ENCODE measurements at places on chromosomes 5 and 9.
A peak's percentile ranks its signal among the peaks of the same experiment; 100 is the strongest.

GRCh38 chr5:76483433-76483832 lies 80.3 kb downstream of the IQGAP2 start:
- peak; percentile 24 for DNase-seq

GRCh38 chr9:86771941-86772634 lies 175.2 kb downstream of the GAS1 start:
- no peak for DNase-seq

DNA sequence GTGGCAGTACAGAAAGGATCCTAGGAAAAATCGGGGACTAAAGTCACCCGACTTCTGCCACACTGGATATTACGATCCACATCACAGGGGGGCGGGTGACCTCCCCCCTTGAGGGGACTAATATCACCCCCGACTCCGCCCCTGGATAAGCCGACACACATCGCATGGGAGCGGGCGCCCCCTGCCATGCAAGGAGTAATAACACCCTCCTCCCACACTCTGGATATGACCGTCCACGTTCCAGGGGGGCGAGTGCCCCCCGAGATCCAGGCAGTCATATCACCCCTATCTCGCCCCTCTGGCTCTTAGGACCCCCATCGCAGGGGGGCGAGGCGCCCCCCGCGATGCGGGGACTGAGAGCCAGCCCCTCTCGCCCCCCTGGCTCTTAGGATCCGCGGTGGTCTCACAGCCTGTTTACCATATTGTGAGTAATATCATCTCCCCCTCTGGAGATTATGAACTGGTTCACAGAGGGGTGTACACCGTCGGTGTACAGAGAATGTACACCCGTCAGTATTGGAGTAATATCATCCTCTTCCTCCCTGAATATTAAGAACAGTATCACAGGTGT lies 423.0 kb downstream of the DIRAS2 start:
- no peak for DNase-seq

- no peak for DNase-seq
Measured at GRCh38 chr9:82757924-82758323, 305.0 kb downstream of the RASEF start.

DNA sequence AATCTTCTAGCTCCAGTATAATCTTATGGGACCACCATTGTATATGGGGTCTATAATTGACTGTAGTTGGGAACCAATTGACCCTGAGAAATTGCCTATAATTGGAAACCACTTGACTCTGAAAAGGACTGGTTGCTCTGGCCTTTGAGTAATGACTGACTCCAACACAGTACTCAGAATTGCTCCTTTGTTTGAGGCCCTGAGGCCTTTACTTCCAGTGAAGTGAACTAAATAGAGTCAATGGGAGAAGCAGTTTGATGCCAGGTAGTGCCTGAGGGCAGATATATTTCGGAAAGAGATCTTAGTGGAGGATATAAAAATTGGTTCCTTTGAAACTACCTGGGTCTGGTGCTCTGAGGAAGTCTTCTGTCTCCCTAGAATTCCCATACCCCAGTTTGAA lies 16.0 kb upstream of the TMEM171 start:
- no peak for DNase-seq

DNA sequence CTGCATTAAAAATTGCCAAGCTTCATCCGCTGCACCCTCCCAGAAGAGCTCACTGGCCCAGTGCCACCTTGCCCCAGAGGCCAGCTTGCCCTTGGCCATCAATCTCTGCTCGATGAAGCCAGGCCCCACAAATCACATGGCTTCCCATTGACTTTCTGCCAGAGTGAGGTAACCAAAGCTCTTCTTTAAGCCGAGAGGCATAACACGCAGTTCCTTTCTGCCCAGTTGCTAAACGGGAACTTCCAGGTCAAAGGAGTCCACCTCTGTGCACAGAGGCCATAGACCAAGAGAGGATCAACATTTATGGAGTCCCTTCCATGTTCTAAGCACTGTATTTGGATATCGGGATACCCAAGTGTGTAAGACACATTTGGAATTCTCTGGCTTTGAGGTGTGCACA lies 208.8 kb downstream of the KIF4B start:
- DNase-seq, result no peak

DNA sequence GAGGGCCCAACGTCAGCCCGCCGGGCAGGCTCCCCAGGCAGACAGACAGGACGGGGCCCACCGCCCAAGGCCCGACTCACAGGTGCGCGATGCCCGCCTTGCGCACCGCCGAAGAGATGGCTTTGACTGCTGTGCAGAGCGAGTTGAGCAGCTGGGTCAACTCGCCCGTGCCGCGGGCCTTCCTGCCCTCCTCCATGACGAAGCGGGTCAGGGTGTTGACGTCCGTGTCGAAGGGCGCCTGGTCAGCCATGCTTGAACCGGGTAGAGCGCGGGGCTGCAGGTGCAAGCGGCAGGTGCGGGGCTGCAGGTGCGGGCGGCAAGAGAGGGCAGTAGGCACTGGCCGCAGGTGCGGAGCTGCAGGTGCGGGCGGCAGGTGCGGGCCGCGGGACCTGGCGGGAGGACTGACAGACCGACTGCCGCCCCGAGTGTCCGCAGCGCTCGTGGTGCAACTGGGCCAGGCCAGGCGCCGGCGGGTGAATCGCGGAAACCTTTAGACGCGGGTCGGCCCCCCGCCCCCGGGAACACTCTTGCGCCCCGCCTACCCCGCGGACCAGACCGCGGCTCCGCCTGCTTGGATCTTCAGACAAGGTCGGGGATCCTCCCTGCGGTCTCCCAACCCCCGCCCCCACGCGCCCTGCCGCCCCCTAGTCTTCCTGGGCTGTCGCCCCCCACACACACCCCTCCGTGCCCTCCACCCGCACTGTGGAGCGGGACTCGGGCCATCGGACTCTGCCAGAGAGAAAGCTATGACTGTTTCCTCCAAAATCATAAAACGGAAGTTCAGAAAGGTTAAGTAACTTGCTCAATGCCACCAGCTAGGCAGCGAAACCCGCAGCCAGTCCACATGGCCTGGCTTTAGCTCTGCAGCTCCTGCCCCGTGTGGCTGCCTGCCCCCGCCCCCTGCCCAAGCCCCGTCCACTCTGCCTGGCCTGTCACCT lies at the start of gene FBP1:
Gene FBP1, minus strand, starts transcription at position 458 of the 938 bp plus-strand sequence. Its CDS starts 208 bp downstream, at position 250.
- DNase-seq, result no peak

- DNase-seq, result no peak
Measured at GRCh38 chr5:65163698-65164097, 318.0 kb downstream of the ADAMTS6 start.

DNA sequence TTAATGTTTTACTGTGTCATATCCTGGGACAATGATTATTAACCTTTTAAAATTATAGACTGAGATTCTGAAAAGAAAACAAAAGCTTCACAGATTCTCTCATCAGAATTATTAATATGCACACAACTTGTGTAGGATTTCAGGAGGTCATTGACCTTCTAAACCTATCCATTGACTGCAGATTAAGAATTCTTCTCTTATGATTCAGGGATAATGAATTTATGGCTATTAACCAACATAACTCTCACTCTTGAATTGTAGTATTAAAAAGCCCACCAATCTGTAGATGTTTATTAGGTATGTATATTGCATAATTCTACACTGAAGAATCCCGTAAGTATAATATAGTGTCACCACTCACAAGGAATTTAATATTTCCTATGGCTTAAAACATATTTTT lies 179.8 kb downstream of the PBX3 start:
- DNase-seq, result no peak

DNA sequence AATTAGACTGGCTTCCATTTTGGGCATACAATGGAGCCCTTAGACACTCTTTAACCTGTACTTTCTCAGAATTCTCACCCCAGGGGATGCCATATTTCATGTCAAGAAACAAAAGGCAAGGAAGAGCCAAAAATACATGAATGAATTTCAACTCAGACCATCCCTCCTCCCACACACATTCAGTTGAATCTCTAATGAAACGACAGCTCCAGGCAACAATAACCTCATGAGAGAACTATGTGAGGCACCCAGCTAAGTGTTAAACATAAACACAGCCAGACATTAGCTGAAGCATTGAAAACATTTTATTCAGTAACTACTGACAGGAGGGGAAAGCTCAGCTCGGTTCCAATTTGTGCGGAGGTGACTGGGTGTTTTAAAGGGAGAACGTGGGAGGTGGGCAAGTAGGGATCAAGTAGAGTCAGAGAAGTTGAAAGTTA lies 1359.1 kb upstream of the CDH9 start:
- DNase-seq, result no peak

GRCh38 chr5:27516437-27516836 lies 478.1 kb upstream of the CDH9 start:
- no peak for DNase-seq

- no peak for DNase-seq
Measured at GRCh38 chr5:62283861-62284260, 22.1 kb upstream of the KIF2A start.

- no peak for DNase-seq
Measured at GRCh38 chr9:86534572-86535258, 180.5 kb upstream of the TUT7 start.

- DNase-seq, result peak; percentile 7
Measured at GRCh38 chr9:110842169-110842568, 173.6 kb downstream of the MUSK start.

DNA sequence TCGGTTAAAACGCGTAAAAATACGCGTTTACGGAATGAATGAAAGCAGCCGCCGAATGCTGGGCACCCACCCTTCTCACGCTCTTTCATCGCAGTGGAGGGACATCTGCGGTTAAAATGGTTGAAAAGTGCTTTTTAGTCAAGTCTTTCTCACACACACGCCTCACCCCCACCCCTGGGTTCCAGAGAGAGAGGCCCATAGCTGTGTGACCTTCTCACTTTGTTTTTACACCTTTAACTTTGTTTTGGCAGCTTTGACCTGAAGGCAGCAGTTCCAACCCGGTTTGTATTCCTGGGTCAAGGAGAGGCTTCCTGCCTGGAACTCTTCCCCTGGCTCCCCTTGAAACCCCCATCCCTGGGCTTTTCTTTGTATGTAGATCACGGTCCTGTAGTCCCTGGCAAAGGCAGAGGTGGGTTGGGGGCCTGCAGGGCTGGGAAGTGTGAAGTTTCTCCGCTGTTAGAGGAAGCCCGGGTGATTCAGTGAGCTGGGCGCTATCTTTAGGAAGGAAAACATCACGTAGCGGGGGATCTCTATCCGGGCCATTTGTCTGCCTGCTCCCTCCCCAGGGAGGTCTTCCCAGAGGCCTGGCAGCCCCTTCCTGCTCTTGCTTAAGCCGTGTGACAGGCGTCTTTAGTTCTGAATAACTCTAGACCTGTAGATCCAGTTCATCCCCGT lies 29.6 kb downstream of the SPRY4 start:
- DNase-seq, result no peak

DNA sequence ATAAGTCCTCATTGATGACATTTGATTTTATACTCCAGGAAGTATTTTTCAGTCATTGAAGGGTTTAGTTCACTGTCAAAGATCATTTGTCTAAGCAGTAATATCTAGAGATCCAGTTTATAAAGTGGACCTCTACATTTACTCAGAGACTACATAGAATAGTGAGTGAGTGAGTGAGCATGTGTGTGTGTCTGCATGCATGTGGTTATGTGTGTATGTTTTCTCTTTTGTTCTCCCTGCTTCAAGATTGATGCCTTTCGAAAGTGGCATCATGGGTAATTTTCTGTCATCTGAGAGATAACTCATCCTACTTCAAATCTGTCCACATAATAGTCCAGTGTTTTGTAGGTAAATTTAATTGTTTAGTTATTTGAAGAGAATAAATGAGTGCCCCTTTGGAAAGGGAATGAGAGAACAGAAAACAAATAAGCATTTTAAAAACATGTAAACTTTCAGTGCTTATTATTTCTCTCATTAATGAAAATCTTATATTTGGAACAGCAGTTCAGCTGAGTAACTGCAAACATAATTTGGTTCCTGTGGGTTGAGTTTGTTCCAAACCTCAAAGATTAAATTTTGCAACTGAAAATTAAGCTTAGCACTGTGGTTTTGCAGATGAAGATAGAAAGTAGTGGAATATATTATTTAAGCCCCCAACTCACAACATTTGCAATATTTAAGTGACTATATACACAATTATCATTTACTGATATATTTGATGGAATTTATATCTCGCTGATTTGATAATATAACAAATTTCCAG lies 1295.1 kb upstream of the C9orf72 start:
- no peak for DNase-seq

DNA sequence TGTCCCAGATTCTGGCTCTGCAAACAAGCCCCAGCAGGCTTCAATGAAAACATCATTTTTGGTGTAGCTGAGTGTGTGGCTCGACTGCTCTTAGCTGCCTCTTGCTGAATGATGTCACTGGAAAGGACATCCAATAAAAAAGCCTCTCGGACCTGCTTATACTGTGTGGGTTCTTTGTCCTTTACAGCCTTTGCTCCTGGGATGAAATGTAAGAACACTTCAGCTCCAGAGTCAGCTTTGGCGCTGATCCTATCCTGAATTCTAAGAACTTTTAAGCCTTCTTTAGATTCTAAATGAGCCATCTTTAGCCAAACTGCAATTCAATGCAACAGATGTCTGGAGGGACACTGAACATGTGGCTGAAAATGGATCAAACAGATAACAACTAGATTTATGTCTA lies 404.6 kb upstream of the C9orf72 start:
- peak; percentile 82 for DNase-seq

DNA sequence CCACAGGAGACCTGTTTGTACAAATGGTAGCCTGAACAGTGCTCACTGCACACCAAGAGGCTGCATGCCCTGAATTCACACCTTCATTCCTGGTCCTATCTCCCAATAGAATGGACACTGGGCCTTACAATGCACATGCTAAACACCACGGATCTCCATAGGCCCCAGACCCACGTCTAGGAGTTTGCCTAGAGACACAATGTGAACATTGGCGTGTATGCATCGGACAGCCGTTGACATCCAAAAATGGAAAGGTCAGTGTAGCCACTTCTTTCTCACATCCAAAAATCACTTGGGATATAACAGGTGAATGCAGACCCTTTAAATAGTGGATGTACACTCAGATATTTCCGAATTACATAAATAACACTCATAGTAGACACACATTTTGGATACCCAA lies 927 bp downstream of the PAX5 start:
- DNase-seq, result no peak

DNA sequence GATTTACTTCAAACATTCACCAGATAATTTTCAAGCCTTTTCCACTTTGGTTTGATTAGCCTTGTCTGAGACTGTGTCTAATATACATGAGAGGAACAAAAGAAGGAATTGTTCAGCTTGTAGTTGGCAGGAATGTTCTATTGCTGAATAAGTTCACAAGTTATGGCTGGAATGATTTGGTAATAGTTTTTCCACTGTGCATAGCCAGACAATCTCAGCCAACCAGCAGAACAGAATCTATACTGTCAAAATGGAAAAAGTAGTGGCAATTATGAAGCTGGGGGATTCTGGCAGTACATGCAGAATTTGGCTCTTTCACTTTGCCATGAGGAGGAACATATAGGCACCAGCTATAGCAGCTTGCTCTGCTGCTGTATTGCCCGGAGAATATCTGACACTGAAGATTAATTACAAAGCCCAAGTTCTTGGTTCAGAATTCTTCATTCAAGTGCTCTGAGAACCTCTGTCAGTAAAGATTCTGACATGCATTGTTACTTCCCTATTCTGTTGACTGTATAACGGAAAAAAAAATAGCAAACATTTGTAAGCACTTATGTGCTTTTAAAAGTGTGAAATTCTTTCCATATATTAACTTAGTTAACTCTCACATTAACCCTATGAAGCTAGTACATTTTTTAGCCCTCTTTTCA lies 150.6 kb downstream of the PRR16 start:
- DNase-seq, result no peak

GRCh38 chr9:6498982-6499381 lies 86.0 kb downstream of the UHRF2 start:
- DNase-seq, result no peak

Measured in NCI-H82 (cell line).